DMS 273 treated with DMSO at 0.1 percent for 48 hours (cell line): ENCODE measurements at places on chromosomes 6 and 20.

GRCh38 chr20:32829311-32830005, 9.7 kb downstream of the MAPRE1 start:
- DNase-seq: no peak

GRCh38 chr6:147530132-147531060, 21.9 kb downstream of the SAMD5 start:
- no peak for DNase-seq

DNA sequence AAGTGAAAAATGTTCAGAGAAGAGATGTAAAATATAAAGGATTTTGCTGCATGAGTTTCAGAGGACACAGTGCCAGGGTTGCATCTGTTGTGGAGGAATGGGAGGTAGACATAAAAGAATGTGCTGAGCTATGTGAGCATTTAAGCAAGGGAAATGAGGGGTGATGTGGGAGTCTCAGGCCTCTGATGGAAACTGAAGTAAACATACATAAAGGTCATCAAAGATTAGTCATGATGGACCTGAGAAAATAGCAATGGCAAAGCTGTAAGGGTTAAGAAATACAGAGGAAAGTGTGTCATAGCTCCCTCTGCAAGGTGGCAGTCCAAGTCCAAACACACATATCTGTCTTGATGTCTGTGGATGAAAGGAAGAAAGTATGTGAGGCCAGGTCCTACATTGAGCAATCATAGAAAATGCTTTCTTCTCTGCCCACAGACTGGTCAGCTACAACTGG, 306.6 kb upstream of the ECI2 start:
- no peak for DNase-seq

DNA sequence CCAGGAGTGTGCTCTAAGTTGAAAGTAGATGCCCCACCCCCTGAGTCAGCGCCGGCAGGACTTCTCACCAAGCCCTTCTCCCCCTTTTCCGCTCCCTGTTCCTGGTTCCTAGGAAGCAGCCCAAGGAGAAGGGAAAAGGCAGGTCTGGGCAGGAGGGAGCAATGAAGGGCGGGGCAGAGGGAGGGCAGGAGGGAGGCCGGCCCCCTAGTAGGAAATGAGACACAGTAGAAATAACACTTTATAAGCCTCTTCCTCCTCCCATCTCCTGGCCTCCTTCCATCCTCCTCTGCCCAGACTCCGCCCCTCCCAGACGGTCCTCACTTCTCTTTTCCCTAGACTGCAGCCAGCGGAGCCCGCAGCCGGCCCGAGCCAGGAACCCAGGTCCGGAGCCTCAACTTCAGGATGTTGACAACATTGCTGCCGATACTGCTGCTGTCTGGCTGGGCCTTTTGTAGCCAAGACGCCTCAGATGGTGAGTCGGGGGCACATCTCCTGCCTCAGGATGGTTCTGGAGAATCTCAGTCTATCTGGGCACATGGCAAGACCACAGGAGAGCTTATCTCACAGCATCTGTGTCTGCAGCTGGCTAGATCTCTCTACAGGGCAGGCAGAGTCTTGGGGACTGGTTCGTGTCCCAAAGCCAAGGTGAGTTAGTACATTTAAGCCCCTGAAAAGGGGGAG, at the start of gene PROCR:
TSS of gene PROCR (plus strand) at position 320 of the 681 bp plus-strand sequence. CDS start at position 403, 83 bp downstream.
- DNase-seq: peak; percentile 93

- no peak for DNase-seq
Observed at GRCh38 chr6:31794294-31794865, 1.2 kb downstream of the VARS1 start.

GRCh38 chr20:62543470-62544302, 67.9 kb upstream of the GATA5 start:
- DNase-seq: no peak

DNA sequence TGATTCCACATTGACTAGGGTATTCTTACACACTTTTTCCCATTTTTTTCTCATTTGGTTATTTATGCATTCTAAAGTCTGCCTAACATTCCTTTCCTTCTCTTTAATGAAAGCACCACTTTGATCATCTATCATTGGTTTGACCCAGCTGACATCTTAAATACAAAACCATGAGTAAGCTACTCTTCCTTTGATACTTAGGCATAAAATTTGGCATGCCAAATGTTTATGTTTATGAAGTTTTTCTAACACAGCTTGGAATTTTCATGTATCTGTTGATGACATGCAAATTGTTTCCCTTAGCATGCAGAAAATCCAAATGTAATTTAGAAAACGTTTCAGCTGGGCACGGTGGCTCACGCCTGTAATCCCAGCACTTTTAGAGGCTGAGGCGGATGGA, 534.9 kb downstream of the QKI start:
- no peak for DNase-seq

- no peak for DNase-seq
Observed at GRCh38 chr6:81731814-81732213, 20.7 kb downstream of the TENT5A start.

DNA sequence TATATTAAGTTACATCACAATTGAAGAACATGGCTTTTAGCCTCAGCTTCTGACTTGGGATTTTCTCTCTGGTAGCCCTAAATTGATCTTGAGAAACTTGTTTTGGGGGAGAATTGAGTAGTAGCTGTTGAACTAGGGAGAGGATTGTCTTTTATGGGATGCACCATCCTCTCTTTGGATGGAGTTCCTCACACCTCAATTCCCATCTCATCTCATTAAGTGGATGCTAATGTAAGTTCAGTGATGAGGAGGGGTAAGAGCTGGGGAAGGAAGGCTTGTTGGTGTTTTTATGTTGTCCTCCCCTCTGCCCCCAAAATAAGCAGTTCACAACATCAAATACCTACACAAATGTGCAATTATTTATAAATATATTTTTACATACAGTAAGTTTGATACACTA, 4.0 kb downstream of the GJA1 start:
- DNase-seq: no peak

DNA sequence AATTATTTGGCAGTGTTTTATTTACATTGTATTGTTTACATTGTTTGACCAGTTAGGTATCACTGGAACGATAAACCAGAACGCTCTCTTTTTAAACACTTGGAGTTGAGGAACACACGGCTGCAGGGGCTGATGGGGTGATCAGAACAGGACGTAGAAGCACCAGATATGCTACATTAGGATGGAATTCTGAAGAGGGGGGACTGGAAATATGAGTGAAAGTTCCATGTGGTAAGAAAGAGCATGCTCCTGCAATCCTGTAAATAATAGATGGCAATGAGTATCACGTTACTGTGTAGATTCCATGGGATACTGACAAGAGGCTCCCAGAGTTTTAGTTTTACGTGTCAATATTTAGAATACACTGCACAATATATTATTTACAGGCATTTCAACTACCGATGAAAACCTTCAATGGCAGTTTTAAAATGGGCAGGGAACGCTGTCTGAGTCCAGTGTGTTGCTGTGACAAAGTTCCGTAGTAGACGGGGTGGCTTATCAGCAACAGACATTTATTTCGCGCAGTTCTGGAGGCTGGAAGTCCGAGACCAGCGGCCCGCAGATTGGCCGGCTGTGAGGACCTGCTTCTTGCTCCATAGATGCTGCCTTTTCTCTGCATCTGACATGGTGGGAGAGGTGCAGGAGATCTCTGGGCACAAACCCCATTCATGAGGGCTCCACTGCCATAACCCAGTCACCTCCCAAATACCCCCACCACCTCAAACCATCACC, 43.1 kb downstream of the SYNJ2 start:
- DNase-seq: no peak

GRCh38 chr6:17630511-17631073, 30.5 kb downstream of the FAM8A1 start:
- no peak for DNase-seq

- no peak for DNase-seq
Observed at GRCh38 chr20:25017257-25017803, 24.8 kb upstream of the APMAP start.

- DNase-seq: no peak
Observed at GRCh38 chr6:157263146-157263545, 60.2 kb downstream of the TMEM242 start.

- DNase-seq: no peak
Observed at GRCh38 chr6:134437376-134437775, 119.5 kb upstream of the SGK1 start.

DNA sequence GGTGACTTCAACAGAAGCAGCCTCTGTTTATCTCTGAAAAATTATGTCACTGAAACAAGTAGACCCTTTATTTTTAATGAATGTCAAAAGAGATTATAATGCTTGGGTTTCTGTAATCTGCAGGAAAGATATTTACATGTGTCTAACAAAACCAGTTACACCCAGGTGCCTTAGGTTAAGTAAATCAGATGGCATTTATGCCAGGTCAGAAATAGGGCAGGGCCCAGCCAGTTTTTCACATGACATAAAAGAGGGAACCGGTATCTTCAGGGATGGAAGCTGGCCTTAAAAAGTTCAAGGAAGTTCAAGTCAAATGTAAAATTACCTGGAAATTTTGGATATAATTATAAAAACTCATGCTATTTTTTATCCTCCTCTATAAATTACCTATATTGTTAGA, 14.2 kb upstream of the ENPP4 start:
- no peak for DNase-seq

DNA sequence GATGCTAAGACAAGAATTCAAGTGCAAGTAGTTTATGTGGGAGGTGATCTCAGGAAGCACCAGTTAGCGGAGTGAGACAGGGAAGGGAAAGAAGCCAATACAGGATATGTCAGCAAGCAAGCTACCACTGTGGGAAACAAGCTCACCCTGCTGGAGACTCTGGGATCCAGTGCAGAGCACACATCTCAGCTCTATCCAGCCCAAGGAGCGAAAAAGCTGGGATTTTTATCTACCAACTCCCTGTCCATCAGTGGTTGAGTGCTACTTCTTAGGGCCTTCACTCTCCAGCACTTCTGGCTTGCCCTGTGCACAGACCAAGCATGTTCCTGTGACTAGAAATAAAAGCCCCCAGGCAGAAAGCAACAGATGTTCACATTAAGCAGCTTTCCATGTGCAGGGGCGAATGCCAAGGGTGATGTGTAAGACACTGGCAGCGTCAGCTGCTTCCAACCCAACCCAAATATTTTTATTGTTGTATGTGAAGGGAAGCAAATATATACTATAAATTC, 10.8 kb upstream of the RNF24 start:
- DNase-seq: peak; percentile 93

- DNase-seq: no peak
Observed at GRCh38 chr6:150652848-150653613, 53.3 kb downstream of the PLEKHG1 start.

GRCh38 chr6:2623295-2623694, 127.4 kb downstream of the MYLK4 start:
- DNase-seq: no peak

DNA sequence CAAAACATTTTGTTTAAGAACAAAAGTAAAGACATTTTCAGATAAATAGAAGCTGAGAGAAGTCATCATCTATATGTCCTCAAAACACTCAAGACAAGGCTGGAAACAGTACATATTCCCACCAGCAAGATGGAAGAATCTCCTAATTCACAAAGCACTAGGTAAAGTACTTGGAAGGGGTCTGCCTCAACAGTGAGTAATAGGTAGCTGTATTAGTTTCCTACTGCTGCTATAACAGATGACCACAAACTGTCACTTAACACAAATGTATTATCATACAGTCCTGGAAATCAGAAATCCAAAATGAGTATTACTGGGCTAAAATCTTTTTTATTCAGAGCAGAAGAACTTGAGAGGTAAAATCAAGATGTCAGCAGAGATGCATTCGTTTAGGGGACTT, 40.6 kb downstream of the ZKSCAN8 start:
- no peak for DNase-seq

GRCh38 chr6:37862992-37863391, 43.5 kb downstream of the ZFAND3 start:
- no peak for DNase-seq

DNA sequence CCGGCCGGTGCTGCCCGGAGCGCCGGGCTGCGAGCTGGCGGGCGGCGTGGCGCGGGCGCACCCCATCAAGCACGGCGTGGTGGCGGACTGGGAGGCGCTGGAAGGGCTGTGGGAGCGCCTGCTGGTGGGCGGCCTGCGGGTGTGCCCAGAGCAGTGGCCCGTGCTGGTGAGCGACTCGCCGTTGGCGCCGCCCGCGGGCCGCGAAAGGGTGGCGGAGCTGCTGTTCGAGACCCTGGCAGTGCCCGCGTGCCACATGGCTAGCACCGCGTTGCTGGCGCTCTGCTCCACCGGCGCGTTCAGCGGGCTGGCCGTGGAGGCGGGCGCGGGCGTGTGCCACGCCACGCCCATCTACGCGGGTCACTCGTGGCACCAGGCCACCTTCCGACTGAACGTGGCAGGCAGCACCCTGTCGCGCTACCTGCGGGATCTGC, 517 bp downstream of the ACTL10 start:
- DNase-seq: no peak

GRCh38 chr6:89992818-89993217, 98.5 kb downstream of the GJA10 start:
- DNase-seq: no peak

DNA sequence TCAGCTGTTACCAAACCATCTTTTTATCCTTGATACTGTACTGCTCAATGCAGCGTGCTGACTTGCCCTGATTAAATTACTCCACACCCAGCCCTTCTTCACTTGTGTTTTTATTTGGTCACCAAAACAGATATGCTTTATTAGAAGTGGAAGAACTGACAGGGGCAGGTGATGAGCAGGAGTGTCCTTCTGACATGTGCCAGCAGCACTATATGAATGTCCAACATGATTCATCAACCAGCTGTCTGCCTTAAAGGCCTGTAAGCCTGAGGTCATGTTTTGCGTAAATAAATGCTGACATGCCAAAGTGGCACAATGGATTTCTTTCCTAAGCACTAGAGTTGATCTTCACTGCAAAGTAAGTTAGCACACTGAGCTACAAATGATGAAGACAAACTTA, 15.4 kb downstream of the POPDC3 start:
- peak; percentile 46 for DNase-seq

GRCh38 chr6:86848986-86849385, 88.3 kb upstream of the HTR1E start:
- no peak for DNase-seq

DNA sequence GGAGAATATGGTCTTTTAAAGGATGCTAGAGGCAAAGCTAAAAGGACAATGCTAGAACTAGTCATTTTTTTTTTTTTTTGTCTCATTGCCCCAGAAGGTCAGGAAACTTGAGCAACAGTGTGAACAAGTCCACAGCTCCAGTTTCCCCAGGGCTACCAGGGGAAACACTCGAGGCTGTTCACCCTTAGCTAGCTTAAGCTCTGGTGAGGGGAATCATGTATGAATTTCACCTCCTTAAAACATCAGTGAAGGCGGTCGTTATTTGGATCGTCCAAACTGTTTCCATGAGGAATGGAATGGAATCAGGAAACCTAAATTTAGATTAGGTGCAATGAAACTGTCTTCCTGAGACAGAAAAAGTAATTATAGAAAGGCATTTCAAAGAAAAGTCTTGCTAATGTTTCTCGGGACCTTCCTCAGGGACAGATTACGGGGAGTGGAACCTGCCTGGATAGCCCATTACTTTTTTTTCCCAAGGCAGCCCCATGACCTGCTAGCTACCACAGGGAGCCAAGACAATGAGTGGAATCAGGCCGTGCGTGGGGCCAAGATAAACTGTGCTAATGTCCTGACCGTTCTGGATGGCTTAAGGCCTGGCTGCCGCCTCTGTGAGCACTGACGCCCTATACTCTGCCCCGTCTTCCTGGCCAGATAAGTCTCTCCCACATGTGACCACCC, 164.8 kb upstream of the SGK1 start:
- no peak for DNase-seq

- DNase-seq: no peak
Observed at GRCh38 chr20:48823476-48823875, 4.3 kb downstream of the PREX1 start.
